ENCODE measurements at places on chromosomes 16 and 17. TPM values are rescaled to one million over a fixed set of nuclear protein-coding genes. Genes with fewer than 3 reads are reported as not detected.

Gene CHAD
- total RNA-seq: not detected

Gene PYY
- not detected for total RNA-seq

Gene USP6
- 5.1 TPM for total RNA-seq

Gene CDH11
- total RNA-seq: 12.4 TPM

Gene PYDC1
- total RNA-seq: not detected
